ENCODE measurements at places on chromosomes 1 and 21.
A peak's percentile ranks its signal among the peaks of the same experiment; 100 is the strongest.

DNA sequence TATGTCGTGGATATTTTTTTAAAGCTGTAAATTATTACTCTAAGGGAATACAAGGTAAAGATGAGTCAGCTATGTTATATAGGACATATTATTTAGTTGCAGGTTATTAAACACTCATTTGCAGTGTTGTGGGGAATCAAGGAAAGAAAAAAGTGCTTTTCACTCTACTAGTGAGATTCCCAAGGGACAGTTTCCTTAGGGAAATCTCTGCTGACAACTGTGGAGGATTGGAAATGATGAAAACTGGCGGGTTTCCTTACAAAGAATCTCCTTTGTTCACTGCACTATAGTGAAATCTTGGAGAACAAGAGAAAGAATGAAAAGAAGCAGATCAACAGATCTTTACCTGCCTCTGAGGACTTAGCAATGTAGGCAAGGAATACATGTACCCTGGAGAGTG, 24.5 kb upstream of the TRIM45 start:
- no peak for DNase-seq

DNA sequence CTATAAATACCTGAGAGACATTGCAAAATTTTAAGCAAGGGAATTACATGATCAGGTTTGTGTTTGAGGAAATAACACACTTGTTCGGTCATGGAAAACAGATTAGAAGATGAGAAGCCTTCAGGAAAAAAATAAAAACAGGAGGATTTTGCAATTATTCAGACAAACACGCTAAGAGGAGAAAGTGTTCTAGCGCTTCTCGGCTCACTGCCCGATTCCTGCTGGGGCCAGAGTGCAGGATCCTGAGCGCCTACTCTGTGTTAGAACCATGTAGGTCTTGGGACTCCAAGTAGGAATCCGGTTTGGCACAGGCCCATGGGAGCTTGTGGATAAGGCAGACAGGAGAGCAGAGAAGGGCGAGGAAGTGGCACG, 8.1 kb upstream of the PRELP start:
- DNase-seq, result no peak

DNA sequence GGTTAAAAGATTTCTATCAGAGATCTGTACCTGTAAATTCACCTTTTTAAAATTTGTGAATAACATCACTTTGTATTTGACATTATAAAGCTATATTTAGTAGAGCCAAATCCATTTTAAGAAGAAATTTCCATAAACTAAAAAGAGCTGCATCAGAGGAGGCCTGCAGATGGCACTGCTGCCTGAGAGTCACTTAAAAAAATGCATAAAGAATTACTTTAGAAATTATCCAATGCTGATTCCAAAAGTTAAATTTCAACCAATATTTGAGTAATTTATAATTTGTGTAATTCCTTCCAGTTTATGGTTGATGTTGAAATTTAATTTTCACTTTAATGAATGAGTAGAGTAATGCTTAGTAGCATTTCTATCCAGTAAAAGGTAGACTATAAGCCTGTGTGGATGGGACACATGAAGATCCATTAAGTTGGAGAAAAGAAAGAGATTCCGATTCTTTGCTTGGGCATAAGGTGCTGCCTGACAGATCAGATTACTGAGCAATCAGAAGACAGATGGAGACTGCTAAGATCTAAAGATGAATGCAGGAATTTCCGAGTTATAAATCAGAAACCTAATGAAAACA, 20.7 kb upstream of the RPE65 start:
- DNase-seq, result no peak

GRCh38 chr1:10430216-10431069, at the start of gene CENPS:
CENPS (plus strand) TSS chr1:10430433; CDS start chr1:10430518, 85 bp downstream.
- DNase-seq, result peak; percentile 85

DNA sequence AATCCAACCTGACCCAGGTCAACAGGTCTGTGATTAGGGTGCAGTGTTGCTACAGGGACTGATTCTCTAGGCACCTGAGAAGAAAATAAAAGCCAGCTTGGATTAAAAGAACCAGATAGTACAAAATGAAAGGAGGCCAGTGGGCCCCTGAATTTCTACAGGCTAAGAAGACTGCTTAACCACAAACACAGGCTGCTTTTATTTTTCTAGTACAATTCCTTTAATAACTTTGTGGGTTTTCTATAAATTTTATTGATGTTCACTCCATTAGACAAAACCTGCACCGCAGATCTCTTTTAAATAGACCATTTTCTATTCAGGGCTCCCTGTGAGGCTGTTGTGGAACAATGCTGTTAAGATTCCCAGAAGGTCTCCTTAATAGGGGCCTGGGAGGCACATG, 9.7 kb upstream of the PRMT2 start:
- no peak for DNase-seq

DNA sequence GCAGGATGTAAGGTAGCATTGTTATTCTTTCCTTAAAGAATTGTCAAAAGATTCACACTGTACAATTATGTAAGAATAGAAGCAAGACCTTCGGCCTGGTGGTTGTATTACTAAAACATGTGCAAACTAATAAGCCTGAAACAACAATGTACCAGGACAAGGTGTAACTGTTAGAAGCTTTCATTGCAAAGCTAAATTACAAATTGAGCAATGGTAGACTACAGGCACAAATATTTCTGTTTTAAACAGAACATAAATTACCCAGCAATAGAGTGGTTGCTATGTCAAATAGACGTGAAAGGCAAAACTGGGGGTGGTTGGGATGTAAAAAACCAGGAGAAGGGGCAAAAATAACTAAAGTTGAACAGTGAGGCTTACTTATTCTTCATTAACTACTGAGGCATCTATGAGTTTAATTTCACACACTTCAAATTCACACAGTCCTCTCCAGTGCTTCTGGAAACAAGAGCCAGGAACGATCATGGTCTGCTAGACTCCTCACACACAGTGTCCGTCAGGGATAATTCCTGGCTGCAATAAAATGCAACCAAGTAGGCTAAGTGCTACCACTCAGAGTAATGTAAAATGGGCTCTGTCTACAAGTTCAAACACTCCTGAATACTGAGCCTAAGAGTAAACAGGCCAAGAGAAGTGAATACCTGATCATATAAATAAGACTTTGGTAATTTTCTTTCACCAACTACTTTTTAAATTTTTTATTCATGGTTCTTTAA, 39.3 kb upstream of the C1orf198 start:
- DNase-seq, result no peak

- DNase-seq, result no peak
These were observed 13.7 kb downstream of the LGR6 start for GRCh38 chr1:202207292-202207691.

DNA sequence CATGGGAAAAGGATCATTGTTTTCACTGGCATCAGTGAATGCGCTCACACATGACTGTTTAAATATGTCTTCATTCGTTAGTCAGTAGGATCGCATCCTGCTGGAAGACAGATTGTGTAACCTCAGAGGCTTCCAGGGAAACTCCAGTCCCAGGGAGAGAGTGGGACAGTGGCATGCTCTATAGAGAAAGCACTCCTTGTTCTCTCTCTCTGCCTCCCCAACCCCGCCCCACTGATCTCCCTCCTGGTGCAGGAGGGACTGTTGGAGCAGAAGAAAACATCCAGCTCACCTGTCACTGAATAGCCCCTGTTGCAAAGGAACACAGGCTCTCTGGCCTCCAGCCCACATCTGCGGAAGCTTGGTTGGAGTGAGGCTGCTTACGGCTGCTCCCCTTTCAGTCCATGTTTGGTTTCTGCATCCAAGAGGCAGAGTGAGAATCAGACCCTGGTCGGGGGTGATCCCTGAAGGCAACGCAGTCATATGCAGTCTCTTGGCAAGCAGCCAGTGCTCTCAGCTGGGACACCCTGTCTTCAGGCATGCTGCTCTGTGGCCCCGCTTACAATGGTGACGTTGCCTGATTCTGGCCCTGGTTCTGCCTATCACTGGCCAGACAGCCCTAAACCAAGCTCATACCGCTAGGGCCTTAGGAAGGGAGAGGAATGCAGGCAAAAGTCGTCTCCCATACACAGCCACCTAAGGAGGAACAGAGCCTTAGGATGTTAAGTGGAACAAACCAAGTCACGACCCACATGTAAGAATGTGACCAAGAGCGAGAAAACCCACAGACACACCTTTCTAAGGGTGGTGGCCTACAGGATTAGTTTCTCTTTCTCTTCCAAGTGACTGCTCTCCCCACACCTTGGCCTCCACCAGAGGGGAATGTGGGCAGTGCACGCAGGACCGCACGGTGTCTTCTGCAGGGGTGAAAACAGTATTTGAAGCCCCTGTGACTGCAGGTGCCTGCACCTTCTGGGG, 39.7 kb downstream of the BACE2 start:
- no peak for DNase-seq

DNA sequence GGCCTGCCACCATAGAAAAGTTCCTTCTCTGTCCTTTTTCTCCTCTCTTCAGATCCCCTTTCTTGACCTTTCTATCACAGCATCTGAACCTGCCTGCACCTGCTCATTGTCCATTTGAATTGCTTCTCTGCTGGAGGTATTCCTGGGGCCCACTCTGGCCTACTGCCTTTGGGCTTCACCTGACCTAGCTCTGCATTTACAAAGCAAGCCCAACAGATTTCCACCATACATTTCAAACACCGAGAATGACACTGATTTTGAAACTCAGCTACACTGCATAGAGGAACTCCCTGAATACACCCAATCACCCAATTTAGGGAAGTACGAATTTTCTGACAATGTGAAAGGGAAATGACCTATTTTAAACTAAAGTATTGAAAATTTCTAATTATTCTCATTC, 284.5 kb upstream of the USP25 start:
- DNase-seq, result no peak

DNA sequence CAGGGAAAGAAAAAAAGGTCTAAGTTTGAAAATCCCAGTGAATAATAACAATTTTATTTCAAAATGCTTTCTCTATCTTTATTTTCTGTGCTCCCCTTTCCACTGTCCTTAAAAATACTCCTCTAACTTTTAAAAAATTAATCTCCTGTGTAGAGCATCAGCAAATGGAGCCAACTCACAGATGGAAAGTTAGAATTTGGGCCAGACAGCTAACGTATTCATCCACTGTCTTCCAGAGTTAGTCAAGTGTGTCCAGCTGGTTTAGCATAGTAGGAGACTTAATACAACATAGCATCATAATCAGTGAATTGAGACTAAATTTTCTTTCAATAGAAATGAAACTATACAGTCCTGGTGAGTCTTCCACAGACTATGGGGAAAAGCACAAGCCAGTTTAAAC, 419.0 kb upstream of the LRRC7 start:
- no peak for DNase-seq

GRCh38 chr1:200304171-200304570, 105.7 kb downstream of the ZNF281 start:
- DNase-seq, result no peak

DNA sequence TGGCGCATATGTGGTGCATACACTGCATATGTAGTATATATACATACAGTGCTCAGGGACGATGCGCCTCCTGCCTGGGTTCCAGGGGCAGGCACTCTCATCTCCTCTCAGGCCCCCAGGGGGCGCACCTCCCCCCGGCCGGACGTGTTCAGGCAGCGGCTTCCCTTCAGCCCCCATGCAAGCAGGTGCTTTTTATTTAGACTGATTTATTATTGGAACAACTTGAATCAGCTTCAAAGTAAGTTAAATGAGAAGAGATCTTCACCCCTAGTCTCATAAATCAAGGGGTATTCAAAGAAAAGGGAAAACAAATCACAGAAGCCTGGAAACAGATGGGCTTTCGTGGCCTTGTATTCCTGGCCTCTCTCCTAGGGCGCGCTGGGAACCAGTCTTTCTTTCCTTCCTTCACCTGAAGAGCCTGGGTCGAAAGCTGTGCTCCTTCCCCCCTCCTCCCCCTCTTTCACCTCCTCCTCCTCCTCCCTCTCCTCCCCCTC, 64.6 kb downstream of the UBIAD1 start:
- DNase-seq, result peak; percentile 61

DNA sequence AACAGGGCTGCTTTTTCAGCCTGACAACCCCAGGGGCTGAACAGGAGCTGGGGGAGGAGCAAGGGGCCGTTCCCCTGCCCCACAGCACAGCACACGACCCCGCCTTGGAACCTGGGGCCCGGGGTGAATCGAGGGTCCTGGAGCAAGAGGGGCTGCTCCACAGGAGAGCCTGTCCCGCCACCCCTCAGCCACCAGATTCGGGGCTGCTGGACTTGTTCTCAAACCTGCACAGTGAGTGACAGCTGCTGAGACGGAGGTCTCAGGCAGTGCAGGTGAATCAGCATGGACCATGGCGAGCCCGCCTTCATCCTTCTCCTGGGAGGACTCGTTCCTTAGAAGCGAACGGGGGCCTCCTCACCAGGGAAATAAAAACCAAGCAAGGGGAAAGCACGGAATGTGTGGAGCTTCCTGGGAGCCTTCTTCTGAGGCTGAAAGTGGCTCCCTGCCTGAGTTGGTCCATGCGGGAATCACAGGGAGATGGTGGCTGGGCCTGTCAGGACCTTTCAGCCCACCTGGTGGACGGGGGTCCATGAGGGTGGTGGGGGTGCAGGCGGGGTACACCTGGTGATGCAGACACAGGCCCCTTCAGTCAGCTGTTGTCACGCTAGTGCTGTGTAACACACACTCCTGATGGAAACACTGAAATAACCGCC, 125.4 kb downstream of the SIK1 start:
- DNase-seq, result no peak

DNA sequence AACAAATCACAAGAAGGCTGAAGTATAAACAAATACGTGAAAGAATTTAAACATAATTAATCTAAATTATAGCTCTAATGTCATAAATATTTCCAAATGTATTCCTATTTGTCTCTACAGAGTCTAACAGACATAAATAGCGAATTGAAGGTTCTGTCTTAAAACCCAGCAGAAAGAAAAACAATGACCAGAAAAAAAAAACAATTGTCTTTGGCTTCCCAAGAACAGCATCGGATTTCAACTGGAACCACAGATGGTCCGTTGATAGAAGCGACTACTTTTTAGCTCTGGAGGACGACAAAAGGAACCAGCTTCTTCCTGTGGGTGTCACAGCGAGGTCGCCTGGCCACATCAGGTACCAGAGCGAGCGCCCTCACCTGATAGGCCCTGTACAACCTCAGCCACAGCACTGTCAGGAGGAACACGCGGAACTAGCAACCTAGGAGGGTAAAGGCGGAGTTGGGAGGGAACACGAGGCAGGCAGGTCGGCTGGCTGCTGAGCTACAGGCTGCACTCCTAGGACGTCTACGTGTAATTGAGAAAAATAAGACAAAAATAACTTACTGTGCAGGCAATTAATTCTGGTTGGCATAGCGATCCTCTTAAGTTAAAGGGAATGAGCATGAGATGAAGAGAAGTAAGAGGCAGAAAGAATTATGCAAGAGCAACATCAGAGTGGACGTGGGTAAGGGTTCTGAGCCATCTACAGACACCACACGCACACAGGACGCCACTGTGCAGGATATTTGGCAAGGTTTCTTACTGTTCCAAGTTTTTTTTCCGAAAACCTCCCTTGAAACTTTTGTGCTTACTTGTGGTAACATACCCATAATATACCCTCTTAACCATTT, 16.7 kb upstream of the PRDM15 start:
- DNase-seq, result no peak

All from progenitor cell of endocrine pancreas (in vitro differentiated cells).